Muscle of leg (tissue), 16 donors: ENCODE measurements at places on chromosomes 16 and 17.

- DNase-seq = no peak
Measured at GRCh38 chr17:56727876-56728617, 105.7 kb downstream of the C17orf67 start.

GRCh38 chr16:56815721-56816120 lies 49.3 kb upstream of the SLC12A3 start:
- no peak for DNase-seq

- DNase-seq = no peak
Measured at GRCh38 chr17:32636598-32637218, 149.9 kb downstream of the CDK5R1 start.

GRCh38 chr16:89481356-89481955 lies 8.9 kb downstream of the ANKRD11 start:
- DNase-seq = no peak

DNA sequence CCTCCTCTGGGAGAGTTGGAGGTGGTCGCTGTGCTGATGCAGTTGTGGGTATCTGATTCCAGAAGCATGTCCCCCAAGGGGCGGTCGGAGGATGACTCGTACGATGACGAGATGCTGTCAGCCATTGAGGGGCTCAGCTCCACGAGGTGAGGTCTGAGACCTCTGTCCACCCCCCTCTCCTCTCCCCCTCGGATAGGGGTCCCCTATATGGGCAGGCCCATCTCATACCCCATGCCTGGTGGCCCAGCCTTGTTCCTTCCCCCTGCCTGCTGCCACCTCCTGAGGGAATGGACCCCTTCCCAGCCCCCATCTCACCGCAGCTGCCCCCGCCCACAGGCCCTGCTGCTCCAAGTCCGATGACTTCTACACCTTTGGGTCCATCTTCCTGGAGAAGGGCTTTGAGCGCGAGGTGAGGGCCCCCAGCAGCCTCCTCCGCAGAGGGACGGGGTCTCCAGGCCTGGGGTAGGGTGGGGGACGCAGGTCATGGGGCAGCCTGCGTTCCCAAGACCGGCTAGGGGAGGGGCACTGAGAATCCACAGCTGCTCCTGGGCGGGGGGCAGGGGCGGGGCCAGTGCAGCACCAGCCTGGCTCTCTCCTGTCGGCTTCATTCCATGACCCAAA lies 39.2 kb downstream of the ADCY7 start:
- DNase-seq = no peak

DNA sequence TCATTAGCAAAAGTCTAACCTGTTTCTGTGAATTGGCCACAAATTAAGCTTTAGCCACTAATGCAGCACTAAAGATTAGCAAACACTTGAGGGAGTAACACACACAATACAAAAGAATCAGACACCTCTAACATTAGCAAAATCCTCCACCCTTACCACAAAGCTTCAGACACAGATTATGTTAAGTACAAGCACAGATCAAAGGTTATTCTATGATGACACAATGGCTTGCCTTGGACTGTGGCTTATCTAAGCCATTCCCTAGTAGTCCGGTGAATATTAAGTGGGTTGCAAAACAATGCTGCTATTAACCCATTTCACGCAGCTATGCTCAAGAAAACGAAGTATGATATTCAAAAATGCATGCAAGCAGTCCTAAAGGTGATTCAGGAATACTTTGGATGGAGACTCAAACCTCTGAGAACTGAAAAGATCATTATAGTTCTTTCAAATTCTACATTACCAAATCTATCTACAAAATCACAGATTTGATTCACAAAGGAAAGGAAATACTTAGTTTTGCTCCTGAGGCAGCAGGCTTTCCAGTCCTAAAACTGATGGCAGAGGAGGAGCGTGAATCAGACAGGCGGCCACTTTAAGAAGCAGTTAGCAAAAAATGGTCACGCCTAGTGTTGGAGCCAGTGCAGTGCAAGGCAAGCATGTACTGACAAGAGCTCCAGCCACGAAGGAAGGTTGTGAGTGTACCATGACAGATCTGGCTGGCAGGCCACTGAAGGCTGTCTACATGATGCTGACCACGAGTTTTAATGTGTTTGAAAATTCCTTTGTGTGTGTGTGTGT lies 67.2 kb downstream of the PARN start:
- peak; percentile 14 for DNase-seq

GRCh38 chr16:55569025-55569424 lies 2.5 kb downstream of the CAPNS2 start:
- peak; percentile 94 for DNase-seq

- no peak for DNase-seq
Measured at GRCh38 chr17:77120868-77121267, 19.9 kb upstream of the SEC14L1 start.

DNA sequence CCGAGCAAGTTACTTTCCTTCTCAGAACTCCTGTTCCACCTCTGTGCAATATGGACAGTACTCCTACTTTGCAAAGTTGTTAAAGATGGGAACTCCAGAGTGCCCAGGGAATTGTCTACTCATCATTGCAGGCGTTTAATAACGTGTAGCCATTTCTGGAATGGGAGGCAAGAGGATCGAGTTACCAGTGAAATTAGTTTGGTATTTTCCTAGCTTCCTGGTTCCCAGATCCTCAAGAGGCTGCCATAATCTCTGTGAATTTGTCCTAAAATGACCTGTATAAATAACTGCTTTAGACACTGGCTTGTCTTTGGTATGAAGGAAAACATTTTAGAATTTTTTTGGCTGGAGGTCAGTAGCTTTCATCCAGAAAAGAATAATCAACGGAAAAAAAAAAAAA lies 27.7 kb downstream of the WWOX start:
- peak; percentile 88 for DNase-seq

DNA sequence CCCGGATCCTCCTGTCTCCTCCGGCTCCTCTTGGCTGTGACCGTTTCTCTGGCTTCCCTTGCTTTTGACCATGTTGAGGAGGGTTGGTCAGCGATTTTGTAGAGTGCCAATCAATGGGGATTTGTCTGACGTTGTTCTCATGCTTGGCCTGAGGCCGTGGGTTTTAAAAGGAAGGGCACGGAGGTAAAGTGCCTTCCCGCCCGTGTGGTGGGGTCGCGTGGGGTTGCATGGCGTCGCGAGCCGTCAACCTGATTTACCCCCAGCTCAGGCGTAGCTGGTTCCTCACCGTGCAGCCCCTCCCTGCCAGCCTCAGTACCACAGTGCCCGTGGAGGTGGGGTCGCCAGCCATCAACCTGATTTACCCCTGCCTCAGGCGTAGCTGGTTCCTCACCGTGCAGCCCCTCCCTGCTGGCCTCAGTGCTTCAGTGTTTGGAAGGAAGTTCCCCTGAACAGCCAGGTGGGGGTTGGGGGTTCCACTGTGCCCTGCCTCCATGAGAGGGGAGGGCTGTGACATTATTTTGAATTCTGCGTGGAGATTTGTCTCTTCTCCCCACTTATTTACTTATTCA lies 5.0 kb downstream of the TPSAB1 start:
- no peak for DNase-seq
